SHP77 treated with DMSO at 0.1 percent for 48 hours (cell line): ENCODE measurements at places on chromosomes 1 and 21.

DNA sequence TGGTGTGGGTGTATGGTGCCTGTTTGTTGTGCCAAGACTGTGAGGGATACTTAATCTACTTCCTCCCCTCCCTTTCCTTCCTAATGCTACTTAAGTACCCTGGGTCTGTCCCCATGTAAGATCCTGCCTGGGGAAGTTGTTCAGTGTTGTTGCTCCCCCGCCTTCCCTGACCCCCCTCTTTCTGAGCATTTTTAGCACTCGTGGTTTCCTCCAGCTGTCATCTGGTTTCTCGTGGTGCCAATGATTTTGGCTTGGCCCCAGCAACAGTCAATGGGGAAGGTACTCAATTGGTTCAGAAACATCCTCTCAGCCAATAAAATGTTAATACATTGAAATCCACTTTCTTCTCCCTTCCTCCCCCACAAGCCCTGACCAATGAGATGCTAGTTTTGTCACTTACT is 8.0 kb upstream of the B4GALT3 start:
- no peak for DNase-seq

GRCh38 chr1:227486559-227486958 is 76.8 kb upstream of the ZNF678 start:
- DNase-seq: no peak

- no peak for DNase-seq
These were observed 197.6 kb downstream of the SIPA1L2 start for GRCh38 chr1:232432313-232432712.

GRCh38 chr1:32199043-32199716 is 1.2 kb upstream of the CCDC28B start:
- DNase-seq: no peak

- no peak for DNase-seq
These were observed 13.7 kb downstream of the RHEX start for GRCh38 chr1:206066479-206067171.

- no peak for DNase-seq
These were observed 9.0 kb upstream of the KIRREL1 start for GRCh38 chr1:157984469-157984868.

- no peak for DNase-seq
These were observed 3.2 kb upstream of the DENND1B start for GRCh38 chr1:197778366-197778945.

DNA sequence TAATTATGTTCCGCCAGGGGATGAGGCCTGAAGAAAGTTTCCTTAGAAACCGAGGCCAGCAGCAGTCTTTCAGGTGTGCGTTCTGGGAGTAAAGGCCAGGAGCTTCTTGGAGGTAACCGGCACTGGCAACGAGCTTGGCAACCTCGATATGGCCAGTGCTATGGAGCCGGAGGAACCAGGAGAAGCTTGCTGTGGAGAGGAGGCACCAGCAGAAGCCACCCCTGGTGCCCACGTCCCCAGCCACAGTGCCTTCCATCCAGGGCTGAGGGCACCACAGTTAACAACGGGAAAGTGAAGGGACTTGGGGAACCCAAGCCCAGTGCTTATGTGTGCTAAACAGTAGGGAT is 41.5 kb upstream of the LIN9 start:
- no peak for DNase-seq

DNA sequence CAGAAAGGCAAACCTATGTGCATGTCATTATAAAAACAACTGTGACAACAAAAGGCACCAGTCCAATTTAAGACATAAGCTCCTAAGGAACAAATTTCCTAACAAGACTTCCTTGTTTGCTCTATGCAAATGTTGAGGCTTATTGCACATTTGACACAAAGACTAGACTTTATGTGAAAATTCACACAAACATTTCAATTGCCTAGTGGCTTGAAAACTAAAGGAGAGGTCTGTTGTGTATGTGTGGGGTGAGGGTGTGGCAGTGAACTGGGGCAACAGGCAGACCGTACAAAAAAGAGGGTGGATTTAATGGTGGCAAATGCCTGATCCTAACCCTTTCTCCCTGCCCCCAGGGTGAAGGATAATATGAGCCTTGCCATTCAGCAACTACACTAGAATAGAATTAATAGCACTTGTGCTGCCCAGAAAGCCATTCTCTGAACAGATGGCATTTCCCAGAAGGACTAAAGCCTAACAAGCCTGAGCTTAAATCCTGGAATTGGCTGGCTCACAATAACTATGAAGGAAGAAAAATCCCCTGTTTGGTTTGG is 73.9 kb downstream of the GLUL start:
- DNase-seq: no peak

- DNase-seq: no peak
These were observed 87.1 kb upstream of the ZNF281 start for GRCh38 chr1:200496937-200497336.

- no peak for DNase-seq
These were observed 688.1 kb downstream of the PLA2G4A start for GRCh38 chr1:187516874-187517273.
